T-helper 22 cell (primary cell): ENCODE measurements at places on chromosomes 12 and 14.

DNA sequence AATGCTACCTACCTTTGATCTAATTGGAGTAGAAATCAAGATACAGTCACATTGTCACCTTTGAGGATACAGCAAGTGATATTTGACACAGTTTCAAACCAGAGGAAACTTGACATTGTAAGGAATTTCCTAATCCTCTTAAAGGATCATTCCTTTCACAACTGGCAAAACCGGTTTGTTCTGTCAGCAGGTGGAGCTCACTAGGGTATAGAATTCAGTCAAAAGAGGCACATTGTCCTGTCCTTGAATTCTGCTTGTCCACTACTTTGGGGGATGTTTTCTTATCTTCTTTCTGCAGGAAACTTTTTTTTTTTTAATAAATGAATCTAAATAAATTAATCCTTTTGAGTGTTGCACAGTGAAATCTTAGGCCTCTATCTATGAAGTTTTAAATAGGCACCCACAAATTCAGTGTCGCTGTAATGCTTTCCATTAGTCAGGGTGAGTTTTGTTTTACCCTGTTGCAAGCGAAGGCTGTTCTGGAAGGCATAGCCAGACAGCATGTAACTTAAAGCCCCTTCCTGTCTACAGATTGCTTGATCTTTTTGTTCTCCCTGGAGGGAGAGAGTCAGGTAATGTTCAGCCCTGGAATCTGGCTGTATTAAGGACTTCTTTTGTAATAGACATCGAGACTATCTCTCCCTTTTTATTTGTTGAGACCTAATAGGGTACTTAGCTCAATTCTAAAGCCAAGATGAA lies 285.0 kb upstream of the RGS6 start:
- DNase-seq, result no peak

DNA sequence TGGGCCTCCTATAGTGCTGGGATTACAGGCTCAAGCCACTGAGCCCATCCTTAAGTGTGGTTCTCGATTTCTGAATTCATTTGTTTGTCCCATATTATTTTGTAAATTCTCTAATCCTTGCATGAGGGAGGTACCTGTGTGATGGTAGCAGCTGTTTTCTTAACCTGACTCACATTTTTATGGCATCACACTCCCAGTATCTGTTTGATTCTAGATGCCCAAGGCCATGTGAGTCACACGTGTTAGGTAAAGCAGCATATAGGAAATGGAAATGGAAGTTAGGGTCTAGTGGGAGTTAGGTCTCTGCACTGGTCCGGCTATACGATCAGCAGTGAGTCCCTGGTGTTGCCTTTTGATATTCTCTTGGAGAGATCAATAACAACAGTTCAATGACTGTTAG lies 198.1 kb downstream of the ERC1 start:
- DNase-seq, result no peak

DNA sequence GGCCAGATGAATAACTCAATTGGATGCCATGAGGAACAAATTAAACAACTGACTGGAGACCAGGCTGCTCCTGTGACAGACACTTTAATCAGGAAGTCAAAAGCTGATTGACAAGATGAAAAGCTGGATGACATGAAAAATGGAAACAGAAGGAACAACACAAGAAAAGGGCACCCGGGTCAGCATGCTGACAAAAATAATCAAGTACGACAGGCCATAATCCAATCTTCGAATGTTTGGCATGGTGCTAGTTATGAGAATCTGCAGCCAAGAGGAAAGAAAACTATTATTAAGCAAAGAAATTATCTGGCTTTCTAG lies 544.7 kb downstream of the ETNK1 start:
- no peak for DNase-seq

DNA sequence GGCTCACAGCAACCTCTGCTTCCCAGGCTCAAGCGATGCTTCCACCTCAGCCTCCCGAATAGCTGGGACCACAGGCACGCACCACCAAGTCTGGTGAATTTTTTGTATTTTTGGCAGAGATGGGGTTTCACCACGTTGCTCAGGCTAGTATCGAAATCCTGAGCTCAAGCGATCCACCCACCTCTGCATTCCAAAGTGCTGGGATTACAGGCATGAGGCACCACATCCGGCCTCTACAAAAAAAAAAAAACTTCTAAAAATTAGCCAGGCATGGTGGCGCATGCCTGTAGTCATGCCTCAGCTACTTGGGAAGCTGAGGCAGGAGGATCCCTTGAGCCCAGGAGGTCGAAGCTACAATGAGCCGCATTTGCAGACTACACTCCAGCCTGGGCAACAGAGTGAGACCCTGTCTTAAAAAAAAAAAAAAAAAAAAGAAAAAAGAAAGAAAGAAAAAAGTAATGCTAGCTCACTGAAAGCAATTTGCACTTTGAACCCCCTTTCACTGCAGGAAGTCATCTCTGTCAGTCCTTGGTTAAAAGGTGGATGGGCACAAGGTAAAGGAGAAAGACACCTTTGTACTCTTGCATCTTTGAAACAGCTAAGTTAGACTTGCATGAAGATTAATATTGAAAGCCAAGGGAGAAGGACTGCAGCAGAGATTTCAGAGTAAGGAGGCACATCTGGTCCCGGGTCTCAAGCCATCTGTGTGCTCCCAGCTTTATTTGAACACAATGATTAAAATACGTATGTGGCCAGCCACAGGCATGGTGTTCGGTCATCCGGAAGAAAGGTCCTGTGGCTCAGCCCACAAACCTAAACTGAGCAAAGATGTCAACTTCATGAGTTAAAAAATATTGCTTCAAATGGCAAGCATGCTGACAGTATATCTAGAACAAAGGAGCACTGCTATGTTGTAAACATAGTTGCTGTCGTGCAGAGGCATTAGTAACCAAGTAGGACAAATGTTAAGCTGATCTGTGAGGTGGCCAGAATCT lies 103.8 kb upstream of the HMGA2 start:
- no peak for DNase-seq

GRCh38 chr12:41224066-41224465 lies 35.9 kb downstream of the PDZRN4 start:
- no peak for DNase-seq

DNA sequence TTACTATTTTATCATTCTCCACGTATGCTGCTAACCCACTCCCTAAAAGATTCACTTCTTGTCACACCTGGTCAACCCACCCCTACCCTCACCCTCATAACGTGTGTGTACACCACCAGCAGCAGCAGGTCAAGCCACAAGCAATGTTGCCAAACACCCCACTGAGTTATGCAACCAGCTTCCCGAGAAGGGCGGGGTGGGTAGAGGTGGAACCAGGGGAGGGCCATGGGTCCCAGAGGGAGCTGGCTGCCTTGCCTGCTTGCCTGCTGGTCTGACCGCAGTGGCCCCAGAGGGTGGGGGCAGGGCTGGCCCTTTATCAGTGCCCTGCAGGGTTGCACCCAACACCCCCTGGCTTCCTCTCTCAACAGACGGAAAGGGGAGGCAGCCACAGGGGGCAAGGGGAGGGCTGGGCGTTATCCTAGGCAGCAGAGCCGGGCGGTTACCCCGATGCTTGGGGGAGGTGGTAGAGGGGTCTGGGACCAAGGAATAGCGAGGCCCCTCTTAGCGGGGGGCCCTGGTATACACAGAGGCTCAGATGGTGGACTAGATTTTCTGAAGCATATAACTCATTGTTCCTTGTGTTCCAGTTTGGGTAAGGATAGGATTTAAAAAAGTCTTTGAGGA lies 3.5 kb upstream of the NFE2 start:
- no peak for DNase-seq

DNA sequence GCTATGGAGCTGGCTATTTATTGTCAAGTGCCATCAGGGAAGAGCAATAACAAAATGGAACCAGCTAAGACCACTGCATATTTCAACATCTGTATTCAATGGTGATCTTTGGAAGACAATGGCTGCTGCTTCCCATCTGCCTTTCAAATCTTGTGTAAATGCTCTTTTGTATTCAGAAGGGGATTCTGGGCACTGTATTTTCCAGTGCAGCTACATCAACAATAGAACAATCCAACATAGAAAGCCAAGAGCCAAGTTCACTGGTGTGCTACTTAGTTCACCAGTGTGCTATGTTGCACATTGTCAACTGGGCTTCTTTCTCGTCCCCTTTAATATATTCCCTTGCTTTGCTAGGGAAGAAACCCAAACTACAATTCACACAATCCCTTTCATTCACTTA lies 128.8 kb upstream of the OR4E1 start:
- no peak for DNase-seq

- no peak for DNase-seq
These were observed 254.7 kb downstream of the IPO8 start for GRCh38 chr12:30440826-30441602.

DNA sequence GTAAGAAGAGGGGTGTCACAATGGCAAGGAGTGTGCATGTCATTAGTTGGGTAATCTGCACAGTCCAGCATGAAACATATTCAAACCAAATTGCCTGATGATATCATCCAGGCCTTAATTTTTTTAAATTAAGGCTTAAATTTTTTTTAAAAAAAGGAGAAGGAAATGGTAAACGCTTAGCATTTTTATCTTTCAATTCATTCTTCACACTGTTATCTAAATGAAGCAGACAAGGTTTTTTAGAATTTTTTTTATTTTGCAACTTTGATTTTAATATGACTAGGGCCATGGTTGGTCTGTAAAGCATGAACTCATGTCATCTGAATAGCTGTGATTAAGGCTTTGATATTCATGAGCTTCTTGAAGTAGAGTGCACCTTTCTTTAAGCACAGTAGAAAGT lies 362.5 kb downstream of the SYT1 start:
- DNase-seq, result no peak

DNA sequence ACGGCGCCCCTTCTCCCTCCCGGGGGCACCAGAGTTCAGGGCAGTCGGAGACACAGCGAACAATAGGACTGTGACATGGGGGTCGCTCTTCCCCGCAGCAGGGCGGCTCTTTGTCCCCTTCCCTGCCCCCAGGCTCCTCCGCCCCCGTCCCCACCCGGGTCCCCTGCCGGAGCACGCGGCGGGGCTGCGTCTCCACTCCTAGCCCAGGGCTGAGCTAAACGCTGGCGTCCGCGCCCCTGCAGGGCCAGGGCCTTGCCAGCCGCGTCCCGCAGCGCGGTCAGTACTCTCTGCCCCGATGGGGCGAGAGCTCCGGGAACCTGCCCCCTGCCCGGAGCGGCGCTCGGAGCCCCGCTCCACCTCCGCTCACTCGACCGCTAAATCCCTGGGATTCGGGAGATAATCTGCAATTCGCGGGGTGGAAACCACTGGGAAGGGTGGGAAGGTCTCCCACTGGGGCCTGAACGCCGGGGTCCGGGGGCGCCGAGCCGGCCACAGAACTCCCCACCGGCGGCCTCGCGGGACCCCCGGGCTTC lies 825 bp upstream of the CCDC85C start:
- no peak for DNase-seq
